GM04504 (cell line): ENCODE measurements at places on chromosomes 3 and 15.

DNA sequence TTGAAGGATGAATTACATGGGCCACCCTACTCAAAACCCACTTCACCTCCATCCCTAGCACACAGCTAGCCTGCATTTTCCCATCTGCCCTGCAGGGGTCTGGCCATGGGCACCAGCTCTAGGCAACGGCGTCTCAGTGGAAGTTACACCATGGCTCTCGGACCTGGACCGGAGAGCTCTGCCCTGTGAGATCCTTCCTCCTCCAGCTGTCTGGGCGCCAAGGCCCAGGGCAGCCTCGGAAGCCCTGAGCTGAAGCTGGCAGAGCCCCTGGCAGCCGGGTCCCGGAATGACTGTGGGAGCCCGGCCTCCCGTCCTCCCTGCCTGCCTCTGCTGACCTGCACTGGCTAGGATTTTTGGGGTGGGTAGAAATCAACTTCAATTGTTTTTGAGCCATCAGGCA is 98.9 kb downstream of the CHSY1 start:
- DNase-seq: no peak

DNA sequence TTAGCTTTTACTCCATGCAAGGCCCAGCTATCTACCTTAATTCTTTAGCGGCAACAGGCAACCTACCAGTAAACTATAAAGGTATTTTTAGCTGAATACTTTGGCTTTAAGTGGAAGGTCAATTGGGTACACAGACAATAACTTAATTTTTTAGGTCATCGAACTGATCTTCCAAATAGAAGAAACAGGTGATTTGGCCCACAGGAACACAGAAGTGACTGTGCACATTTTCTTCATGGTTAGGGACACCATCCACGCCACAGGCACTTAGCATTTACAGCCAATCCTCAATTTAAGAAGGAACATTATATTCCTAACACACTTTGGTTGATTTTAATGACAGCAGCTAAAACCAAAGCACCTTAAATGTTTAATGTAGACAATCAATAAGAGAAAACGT is 1.9 kb downstream of the ARPP19 start:
- no peak for DNase-seq

- no peak for DNase-seq
Measured at GRCh38 chr15:74889390-74889882, 406 bp upstream of the MPI start.

- DNase-seq: no peak
Measured at GRCh38 chr15:28116521-28117431, 17.7 kb upstream of the OCA2 start.

DNA sequence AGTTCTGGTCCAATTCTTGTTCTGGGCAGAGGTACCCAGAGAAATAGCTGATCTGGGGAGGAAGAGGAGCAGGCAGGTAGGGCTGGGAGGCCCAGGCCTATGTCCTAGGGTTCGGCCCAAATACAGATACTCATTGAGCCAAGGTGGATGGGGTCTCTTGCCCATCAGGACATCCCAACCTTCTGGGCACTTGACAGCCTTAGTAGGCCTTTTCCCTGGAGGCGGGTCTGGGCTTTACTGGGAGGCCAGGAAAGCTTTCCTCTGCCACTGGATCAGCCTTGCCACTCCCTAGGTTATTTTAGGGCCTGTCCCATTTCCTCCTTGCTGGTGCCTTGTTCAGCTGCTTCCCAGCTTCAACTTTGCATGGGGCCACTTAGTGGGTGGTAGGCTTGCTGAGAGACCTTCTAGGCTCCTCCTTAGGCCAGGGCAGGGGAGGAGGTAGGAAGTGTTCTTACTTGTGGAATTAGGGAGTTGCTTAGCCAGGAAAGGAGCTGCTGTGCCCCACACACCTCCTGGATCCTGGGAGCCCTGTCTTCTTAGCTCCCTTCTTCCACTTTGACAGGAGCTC is 9.7 kb downstream of the TEX264 start:
- no peak for DNase-seq

GRCh38 chr15:39215015-39215414 is 365.9 kb upstream of the THBS1 start:
- DNase-seq: no peak

- DNase-seq: no peak
Measured at GRCh38 chr3:40516201-40516600, 8.6 kb upstream of the ZNF621 start.

DNA sequence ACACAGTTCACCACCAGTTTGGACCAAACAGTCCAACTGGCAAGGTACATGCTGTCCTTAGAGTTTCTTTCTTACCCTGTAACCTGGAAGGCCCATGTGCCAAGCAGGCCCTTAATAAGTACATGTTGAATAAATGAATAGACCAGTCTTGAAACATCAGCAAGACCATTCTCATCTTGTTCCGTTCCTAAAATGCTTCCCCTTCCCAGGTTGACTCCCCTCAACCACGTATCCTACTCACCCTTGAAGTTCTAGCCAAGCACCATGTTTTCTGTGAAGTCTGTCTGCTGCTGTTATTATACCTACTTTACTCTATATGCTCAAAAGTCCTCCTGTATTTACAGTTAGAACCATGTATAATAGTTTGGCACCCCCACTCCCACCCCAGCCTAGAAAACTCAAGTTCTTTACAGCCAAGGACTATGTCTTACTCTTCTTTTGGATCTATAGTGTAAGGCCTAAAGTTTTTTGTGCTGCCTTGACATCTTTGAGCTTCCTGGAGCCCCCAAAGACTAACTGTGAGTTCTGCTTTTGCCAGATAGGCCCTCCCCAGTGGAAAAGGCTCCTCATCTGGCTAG is 49.2 kb upstream of the SSR3 start:
- no peak for DNase-seq

DNA sequence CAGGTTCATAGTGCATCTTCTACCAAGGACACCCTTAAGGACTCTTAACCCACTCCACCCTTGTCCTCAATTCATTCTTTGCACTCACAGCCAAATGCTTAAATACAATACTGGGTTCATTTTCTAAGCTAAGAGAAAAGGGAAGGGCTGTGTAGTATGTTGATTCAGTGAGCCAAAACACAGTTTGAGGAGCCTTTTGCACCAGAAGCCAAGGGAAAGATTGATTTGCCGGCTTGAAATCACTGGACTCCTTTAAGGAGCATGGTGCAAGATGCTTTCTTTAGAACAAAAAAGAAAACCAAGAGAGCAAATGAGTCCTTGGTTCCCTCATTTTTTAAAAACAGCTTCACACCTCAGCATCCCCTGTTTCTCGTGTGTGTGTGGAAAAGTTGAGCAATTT is 47.8 kb downstream of the BOC start:
- DNase-seq: no peak

DNA sequence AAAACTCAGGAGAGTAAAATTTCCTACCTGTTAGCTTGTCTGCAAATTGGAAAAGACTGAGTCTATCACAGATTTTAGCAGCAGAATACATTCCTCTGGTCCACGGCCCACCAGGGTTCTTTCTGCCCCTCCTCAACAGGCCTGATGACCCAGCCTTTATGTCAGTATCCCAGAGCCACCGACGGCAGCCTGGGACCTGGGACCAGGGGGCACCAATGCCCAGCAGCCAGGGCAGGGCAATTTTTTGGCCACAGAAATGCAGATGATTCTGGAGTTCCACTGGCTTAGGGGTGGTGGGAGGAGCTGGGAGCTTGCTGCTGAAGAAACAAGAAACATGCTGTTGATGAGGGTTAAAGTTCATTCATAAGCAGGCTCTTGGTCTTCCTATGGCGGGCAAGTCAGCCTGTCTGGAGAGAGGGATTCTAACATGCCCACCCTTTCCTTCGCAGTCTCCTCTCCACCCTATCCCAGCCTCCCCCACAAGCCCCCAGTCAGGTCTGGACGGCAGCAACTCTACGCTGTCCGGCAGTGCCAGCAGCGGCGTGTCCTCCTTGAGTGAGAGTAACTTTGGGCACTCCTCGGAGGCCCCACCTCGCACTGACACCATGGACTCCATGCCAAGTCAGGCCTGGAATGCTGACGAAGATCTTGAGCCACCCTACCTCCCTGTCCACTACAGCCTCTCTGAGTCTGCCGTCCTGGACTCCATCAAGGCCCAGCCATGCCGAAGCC is 4.3 kb upstream of the MANF start:
- no peak for DNase-seq

- no peak for DNase-seq
Measured at GRCh38 chr3:84600703-84601225, 358.0 kb upstream of the CADM2 start.
